NCI-H2107 (cell line): ENCODE measurements at places on chromosomes 6 and 20.

GRCh38 chr6:166194914-166195859, 27.5 kb upstream of the TBXT start:
- no peak for DNase-seq

GRCh38 chr6:11413117-11413687, 124.3 kb upstream of the TMEM170B start:
- no peak for DNase-seq

DNA sequence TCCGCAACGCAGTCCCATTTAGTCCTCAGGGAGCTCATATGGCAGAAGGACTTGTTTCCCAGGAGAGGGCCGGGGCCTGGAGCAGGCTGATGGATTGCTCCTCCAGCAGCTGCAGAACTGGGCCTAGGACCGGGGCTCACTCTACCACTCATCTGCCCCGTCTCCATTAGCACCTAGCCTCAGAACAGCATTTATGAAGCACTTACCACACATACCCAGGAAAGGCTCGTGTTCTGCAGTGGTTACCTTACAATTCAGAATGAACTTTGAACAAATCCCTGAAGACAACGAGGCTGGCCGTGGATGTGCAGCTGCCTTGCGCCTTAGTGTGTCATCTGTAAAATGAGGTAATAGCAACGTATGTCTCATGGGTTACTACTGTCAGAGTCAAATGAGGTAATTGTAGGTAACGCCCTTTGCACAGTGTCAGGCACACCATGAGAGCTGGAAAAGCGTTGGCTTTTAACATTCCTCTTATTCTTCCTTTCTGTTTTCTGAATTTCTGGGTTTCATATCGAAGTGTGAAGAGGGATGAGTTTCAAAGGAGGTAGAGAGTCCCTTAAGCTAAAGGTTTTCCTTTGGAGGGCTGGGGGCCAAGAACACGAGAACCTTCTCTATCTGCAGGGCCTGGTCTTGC, 46.3 kb upstream of the CD93 start:
- DNase-seq = no peak

DNA sequence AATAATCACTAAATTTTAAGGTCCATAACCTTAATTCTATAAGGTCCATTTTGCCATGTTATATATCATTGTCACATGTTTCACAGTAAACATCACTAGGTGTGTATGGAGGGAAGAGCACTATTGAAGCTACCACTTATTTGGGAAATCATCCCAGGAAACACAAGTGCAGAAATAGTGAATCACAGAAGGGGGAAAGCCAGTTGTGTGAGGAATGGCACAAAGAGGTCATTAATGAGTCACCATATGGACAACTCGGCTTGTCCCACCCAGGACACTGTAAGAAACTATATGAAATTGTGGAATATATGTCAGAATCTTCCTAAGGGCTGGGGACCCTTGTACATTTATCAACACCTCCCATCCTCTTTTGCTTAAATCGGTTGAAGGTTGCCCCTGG, 13.7 kb downstream of the BTN3A1 start:
- DNase-seq = no peak

DNA sequence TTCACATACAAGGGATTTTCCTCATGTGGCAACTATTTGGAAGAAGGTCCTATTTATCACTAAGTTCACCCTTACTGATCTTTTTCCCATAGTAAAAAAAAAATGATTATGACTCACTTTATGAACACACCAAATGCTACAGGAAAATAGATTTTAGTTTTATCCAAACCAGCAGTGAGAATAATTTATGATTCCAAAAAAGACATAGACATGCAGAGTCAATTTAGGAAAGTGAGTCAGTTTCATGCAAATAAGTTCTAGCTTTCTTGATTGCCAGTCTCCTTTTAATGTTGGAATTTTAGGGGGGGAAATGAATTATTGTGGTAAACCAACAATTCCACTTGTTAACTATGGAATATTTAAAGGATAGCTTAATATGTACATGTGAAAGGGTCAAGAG, 64.0 kb upstream of the RNF146 start:
- no peak for DNase-seq

GRCh38 chr20:32872266-32872665, 13.5 kb downstream of the EFCAB8 start:
- DNase-seq = no peak

DNA sequence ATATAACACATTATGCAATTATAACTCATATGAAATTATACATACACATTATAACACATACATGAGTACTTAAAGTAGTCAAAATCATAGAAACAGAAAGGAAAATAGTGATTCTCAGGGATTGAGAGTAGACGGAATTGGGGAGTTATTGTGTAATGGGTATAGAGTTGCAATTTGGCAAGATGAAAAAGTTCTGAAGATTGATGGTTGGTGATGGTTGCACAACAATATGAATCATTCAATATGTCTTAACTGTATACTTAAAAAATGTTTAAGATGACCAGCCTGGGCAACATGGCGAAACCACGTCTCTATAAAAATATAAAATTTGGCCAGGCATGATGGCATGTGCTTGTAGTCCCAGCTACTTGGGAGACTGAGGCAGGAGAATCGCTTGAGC, 372.7 kb downstream of the CDKAL1 start:
- DNase-seq = no peak

DNA sequence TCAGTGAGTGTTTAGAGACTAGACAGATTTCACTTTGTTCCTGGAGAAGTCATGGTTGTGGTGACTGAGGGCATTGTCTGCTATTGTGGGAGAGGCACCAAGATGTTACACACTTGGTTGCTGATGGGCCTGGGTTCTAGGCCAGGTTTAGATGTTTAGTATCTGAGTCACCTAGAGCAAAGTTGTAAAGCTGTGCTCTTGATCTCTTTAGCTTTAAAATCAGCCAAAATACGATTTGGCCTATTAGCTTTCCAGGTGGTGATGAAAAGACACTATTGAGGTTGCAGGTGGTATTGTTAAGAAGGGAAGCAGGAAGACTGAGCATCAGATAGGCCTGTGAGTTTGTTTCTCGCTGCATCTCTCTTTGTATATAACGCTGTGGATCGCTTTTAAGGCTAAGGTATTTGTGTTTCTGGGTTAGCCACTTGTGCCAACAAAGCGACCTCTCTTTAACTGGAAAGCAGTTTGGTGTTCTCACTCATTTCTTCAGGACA, 48.6 kb downstream of the FOXO3 start:
- DNase-seq = no peak

GRCh38 chr20:21047981-21048380, 58.2 kb downstream of the LINC00237 start:
- no peak for DNase-seq

GRCh38 chr20:24780674-24781417, 168.2 kb upstream of the CST7 start:
- no peak for DNase-seq

DNA sequence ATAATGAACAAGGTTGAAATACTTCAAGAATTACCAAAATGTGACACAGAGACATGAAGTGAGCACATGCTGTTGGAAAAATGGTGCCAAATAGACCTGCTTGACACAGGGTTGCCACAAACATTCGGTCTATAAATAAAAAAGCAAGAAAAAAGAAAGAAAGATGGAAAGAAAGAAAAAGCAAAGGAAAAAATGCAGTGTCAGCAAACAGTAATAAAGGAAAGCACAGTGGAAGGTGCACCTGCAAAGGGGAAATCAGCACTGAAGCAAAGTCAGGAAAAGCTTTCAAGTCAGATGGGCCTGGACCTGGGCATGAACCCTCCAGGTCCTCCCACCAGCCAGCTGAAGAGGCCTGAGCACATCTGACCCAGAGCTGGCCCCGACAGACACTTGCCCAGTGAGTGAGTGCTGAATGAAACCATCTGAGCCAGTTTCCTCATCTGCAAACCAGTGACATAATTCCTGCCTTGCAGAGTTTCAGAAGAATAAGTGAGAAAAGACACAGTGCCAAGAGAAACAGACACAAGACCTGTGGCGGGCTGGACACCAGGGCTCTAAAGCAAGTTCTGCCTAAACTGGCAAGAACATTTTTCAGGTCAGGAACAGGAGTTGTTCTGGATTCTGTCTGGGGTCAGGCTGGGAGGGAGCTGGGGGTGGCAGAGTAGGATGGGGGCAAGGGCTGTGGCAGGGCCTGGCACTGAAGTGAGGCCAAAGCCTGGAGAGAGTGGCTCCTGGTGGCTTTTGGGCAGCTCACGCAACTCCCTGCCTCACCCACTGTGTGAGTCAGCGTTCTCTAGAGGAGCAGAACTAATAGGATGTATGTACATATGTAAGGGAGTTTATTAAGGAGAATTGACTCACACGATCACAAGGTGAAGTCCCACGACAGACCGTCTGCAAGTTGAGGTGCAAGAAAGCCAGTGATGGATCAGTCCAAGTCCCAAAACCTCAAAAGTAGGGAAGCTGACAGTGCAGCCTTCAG, 23.9 kb upstream of the MICB start:
- no peak for DNase-seq

GRCh38 chr6:15257357-15258132, 11.7 kb downstream of the JARID2 start:
- no peak for DNase-seq

DNA sequence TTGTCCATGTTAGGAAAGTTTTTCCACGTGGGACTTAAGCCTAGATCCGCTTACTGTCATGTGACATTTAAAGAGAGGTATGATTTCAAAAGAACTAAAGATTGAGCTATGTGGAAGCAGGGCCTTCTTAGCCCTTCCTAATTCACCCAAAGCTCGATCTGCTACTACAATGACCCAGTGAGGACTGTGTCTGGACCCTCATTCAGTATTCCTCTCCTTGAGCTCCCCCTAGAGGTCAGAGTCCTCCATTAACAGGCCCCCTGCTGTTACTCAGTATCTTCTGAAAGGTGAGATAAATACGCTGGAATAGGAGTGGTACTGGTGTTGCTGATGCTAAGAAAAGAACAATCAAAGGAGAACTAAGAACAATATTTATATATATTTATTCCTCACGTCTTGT, 414.0 kb downstream of the GJA1 start:
- no peak for DNase-seq

- DNase-seq = no peak
Measured at GRCh38 chr20:10883166-10883565, 209.4 kb upstream of the JAG1 start.

GRCh38 chr6:340186-340955, 48.1 kb downstream of the DUSP22 start:
- no peak for DNase-seq

- DNase-seq = no peak
Measured at GRCh38 chr20:63542031-63542559, 4.9 kb upstream of the PTK6 start.

- DNase-seq = no peak
Measured at GRCh38 chr20:57785061-57785460, 75.2 kb upstream of the PMEPA1 start.

GRCh38 chr20:53405139-53405538, 188.5 kb downstream of the ZNF217 start:
- no peak for DNase-seq

DNA sequence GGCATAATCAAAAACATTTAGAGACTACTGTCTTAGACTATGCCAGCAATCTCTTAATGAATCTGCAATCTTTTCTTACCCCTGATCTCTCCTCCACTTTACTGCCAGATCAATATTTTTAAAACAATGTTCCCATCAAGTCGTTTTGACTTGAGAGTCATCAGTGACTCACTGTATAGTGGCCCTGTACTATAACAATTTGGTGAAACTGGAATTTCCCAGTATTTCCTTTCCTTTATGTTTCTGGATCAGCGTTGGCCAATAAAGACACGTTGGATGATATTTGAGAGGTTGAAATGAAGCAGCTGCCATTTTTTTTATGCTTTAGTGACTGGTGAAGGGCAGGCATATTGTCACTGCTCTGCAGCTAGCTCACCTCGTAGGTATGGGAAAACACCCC, 10.1 kb upstream of the SMIM13 start:
- DNase-seq = no peak

DNA sequence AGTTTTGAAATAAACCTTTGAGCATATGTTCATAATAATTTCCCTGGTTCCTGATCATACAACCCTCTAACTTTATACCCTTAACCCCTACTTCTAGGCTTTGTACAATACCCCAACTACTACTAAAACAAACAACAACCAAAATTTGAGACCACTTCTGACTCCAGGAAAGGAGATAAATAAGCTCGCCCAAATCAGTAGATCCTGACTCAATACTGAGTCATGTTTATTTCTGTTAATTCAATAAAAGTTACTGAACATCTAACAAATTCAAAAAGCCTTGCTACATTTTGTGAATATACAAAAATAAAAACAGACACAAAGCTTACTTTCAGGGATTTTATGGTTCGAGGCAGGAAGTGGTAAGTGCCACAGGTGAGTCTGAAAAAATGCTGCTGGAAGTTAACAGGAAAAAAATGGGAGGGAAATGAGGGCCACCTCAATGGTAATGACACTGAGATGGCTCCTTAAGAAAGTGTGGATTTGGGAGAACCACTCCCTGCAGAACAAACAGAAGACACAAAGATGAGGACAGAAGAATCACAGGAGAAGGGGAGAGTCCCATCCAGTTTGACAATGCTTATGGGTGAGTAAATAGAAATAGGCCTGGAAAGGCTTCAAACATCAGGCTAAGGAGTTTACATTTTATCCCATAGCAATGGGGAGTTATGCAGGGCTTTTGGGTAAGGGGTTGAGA, 63.4 kb downstream of the DST start:
- DNase-seq = no peak

DNA sequence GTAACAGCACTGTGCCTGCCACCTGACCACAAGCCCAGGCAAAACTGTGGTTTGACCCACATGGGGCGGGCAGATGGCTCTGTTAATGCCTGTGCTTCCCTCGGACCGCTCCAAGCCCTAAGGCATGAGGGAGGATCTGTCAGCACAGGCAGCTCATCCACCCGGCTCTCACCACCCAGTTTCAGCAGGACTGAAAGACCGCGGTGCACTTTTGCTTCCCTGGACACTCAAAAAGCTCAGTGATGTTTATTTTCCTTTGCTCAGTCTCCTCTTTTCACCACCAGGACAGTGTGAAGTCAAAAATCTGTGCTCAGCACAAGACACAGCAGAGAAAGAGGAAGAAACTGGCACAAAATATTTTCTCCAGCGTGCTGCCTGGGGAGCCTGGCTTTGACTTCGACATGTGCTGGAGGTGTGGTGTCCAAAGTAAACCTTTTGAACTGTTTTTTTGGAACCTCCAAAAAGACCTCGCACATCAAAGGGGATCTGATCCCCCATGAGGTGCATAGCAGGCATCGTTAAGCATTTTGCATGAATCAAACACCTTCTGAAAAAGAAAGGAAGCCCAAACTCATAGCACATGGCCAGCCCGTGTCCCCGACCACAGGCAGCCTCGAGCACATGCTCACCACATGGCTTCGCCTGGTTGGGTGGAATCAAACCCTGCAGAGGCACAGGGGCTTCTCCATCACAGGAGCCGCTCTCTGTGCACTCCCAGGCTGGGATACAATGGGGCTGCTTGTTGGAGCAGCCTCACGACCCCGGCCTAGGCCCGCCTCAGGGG, 441.7 kb upstream of the JARID2 start:
- DNase-seq = no peak
